ENCODE measurements at places on chromosomes 12 and 14.

GRCh38 chr12:112801055-112801454, 9.5 kb downstream of the RPH3A start:
- DNase-seq: no peak

DNA sequence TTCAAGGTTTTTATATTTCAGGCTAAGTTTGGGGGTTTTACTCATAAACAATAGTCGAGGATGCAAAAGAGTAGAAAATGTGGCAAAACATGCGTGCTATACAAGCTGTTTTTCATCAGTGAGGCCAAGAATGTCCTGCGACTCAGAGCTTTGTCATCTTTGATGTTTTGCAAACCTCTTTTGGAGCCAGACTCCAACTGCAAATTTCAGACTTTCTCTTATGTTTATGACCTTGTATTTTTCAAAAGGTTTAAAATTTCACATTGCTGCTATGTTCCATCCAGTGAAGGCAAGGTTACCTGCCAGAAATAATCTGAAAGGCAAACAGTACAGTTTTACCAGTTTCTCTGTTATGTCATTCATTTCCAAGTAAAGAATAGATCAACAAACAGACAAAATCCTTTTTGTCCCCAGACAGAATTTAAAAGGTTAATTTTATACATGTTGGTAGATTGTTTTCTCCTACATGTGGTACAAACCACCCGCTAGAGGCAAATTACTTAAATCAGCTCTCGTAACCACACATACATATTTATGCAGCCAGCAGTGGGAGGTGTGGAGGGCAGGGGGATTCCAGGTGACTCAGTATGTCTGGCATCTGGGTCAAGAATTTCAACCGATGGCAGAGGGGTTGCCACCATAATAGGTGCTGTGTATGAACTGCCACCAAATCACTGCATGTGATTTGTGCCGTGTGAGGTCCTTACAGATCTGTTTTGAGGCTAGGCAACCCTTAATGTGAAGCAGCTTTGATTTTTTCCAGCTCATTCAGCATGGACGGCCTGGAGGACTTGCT, 119.8 kb upstream of the CPM start:
- DNase-seq: no peak

- no peak for DNase-seq
These were observed 1.4 kb downstream of the KCNMB4 start for GRCh38 chr12:70367258-70368141.

DNA sequence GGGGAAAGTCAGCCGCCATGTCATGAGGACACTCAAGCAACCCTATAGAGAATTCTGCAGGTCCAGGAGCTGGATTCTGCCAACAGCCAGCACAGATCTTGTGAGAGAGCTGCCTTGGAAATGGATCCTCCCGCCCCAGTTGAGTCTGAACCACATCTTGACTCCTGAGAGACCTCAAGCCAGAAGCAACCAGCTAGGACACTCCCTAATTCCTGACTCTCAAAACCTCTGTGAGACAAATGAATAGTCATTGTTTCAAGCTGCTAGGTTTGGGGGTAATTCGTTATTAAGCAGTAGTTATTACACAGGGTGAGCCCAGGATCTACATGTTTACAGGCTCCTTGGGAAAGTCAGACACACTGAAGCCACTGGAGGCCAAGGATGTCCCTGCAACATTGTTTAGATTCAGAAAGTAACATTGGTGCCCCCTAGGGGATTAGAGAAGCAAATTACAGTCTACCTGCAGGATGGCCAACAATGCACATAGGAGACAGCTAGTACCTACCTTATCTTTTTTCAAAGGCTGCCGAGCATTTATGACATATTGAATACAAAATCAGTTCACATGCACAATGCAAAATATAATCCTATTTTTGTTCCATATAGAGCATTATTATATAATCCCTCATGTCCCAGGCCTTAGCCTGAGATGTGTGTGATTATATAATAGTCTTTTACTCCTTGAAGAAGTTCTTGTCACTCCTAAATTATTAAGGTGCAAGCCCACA, 57.9 kb upstream of the FICD start:
- DNase-seq: peak; percentile 63

- no peak for DNase-seq
These were observed 324.4 kb downstream of the PAWR start for GRCh38 chr12:79366374-79366773.

GRCh38 chr12:47717046-47717442, 8.2 kb downstream of the ENDOU start:
- no peak for DNase-seq

DNA sequence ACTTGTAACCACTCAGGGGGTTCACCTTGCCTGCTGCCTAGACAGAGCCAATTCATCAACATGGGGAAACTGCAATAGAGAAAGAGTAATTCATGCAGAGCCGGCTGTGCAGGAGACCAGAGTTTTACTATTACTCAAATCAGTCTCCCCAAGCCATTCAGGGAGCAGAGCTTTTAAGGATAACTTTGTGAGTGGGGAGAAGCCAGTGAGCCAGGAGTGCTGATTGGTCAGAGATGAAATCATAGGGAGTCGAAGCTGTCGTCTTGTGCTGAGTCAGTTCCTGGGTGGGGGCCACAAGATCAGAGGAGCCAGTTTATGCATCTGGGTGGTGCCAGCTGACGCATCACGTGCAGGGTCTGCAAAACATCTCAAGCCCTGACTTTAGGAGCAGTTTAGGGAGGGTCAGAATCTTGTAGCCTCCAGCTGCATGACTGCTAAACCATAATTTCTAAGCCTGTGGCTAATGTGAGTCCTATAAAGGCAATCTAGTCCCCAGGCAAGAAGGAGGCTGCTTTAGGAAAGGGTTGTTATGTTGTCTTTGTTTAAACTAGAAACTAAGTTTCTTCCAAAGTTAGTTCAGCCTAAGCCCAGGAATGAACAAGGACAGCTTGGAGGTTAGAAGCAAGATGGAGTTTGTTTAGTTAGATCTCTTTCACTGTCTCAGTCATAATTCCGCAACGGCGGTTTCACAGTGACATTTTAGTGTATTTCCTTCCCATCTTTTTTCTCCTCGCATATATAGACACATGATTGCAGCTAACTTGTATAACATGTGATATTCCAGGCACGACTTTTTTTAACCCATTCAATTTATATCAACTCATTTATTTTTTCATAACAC, 68.9 kb upstream of the NCOR2 start:
- DNase-seq: peak; percentile 94

DNA sequence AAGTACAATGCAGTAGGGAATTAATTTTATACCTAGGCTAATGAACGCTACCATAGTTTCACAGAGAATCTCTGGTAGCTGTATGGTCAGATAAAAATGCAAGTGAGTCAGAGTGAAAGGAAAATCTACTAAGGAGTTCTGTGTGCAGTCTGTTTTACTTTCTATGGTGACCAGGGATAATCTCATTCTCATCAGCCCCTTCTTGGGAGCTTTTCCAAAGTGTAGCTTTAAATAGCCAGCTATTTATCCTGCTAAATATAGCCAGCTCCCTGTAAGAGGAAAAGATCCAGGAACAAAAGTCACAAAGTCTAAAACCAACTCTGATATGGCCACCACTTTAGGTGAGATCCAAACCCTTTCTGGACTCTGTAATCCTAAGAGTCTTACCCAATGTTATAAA, 75.5 kb downstream of the TMEM116 start:
- no peak for DNase-seq

- no peak for DNase-seq
These were observed 25.1 kb downstream of the NCOR2 start for GRCh38 chr12:124542021-124542949.

DNA sequence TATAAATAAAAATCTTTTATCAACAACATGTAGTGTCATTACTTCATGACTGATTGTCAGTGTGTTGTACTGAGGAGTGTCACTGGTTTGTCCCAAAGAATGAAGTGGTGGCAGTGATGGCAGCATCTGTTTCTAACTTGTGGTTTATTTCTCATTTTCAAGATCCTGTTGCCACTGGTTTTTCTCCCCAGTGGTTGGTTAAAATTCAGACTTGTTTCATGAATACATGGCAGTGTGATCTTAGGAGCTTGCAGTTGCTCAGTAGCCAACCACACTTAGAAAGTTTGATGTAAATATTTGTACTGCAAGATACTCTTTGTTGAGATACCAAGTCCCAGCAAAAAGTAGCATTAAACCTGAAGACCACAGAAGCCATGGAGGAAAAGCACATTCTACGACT, 69.8 kb downstream of the PLEKHA5 start:
- DNase-seq: no peak

- DNase-seq: no peak
These were observed 496.8 kb downstream of the EGLN3 start for GRCh38 chr14:33454022-33454595.

DNA sequence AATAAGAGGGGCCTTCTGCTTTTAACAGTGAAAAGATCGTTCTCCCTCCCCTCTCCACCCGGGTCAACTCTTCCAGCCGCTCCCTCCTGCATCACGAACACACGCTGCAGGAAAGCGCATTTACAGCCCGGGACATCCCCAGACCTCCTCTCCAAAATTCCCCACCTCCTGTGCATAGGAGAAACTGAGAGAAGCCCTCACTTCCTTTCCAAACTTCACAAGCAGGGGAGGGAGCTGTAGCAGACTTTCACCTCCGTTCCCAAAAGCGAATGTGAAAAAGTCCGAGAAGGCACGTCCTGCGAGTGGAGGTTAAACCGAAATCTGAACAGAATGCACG, 513 bp downstream of the BCAT1 start:
- DNase-seq: peak; percentile 61

- no peak for DNase-seq
These were observed 167.3 kb upstream of the SSTR1 start for GRCh38 chr14:38040411-38040810.

DNA sequence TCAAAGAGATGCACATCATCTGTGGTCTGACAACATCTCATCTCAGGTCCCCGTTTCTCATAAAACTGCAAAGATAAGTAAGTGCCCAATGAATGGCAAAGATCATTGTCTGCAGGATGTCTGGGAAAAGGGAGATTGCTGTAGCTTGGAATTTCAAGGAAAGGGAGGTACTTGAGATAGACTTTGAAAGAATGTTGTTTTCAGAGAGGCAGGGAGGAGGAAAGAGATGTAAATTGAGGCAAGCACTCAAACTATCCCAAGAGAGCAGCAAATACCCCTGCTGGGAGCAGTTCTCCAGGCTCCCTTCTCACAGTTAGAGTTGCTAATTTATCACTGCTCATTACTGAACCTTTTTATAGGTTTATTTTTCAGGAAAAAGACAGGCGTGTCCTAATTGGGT, 107.1 kb downstream of the MYRFL start:
- no peak for DNase-seq

- no peak for DNase-seq
These were observed 18.7 kb upstream of the LGR5 start for GRCh38 chr12:71420775-71421406.

- no peak for DNase-seq
These were observed 6.8 kb downstream of the LMNTD1 start for GRCh38 chr12:25546318-25546717.

GRCh38 chr14:91390165-91390778, 27.3 kb downstream of the CCDC88C start:
- no peak for DNase-seq

DNA sequence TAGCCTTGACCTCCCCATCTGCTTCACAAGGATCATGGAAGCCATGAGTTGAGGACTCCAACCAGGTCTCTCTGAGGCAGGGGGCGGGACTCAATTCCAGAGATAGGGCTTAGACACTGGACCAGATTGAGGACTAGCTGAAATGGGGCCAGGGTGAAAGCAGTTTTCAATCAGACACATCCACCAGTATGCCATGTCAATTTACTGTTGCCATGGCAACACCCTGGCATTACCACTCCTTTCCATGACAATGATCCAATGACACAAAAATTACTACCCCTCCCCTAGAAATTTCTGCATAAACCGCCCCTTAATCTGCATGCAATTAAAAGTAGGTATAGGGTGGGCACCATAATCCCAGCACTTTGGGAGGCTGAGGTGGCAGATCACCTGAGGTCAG, 18.6 kb upstream of the DCAF5 start:
- DNase-seq: no peak

- DNase-seq: no peak
These were observed 387 bp upstream of the GSC start for GRCh38 chr14:94770251-94770749.

DNA sequence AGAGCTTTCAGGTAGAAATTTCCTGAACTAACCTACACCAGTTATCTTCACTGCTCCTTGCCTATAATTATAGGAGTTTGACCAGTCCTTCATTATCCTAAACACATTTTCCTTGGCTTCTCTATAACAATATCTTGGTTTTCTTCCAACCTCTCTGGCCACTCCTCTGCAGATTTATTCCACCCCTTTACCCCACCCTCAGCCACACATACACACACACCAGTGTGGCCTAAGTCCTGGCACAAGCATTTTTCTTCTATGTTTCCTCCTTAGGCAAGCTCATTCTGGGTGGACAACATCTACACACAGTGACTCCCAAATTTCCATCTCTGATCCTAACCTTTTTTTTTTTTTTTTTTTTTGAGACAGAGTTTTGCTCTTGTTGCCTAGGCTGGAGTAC, 25.1 kb downstream of the CDK17 start:
- peak; percentile 59 for DNase-seq

GRCh38 chr12:107704041-107704440, 18.4 kb downstream of the PWP1 start:
- DNase-seq: no peak

DNA sequence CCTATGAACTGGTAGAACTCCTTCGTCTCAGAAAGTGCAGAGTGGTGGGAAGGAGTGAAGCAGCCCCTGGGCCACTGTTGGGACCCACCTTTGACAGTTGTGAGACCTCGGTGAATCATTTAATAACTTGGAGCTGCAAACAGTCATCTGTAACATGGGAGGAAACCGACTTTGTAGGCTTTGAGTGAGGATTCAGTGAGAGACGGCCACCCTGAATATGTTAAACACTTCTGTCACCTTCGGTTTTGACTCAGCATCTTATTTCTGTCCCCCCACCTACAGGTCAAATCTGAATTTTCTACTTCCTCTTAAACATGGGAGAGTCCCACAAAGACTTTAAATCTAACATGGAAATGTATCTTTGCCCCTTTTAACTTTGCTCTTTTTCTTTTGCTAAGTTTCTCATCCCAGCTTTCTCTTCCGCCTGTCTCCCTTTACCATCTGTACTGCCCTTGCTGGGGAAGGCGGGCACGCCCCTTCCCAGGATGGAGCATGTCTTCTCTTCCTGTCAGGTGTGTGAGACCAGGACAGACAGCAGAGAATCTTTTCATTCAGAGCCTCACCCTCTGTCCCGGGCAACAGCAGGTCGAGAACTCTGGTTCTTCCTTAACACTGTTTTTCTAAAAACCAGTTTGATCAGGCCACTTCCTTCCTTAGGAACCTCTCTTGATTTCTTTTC, 37.1 kb downstream of the ZC3H14 start:
- DNase-seq: no peak

GRCh38 chr12:128906485-128907137, 53.3 kb downstream of the GLT1D1 start:
- DNase-seq: no peak

DNA sequence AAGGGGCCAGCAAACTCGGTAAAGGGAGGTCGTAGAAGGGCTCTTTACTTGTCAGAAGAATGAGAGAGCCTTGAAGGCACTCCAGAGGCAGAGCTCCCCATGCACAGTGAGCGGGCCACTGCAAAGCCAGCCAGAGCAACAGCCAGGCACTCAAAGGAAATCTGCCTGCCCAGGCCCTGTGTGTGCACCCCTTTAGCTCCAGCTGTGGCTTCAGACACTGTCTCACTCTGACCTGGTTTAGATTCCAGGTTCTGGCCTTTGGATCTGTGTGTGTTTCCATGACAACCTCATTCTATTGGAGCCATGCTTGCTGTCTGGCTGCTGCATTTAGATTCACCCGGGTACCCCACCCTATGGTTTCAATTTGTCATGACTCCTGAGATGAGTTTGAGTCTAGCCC, 170.3 kb downstream of the CAPZA3 start:
- no peak for DNase-seq
